ENCODE measurements at places on chromosomes 4 and X.

- DNase-seq, result no peak
Measured at GRCh38 chr4:6278801-6279197, 9.1 kb downstream of the WFS1 start.

GRCh38 chr4:94457692-94458106 is 6.0 kb downstream of the PDLIM5 start:
- DNase-seq, result no peak

DNA sequence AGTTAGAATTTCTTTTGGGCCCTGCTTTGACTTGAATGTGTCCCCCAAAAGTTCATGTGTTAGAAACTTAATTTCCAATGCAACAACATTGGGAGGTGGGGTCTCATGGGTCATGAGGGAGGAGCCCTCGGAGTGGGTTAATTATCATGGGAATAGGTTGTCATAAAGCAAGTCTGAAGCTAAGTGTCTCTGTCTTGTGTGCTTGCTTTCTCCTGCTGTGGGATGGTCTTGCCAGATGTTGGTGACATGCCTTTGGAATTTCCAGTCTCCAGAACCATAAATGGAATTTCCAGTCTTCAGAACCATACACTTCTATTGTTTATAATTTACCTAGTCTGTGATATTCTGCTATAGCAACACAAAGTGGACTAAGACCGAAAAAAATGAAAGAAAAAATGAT is 71.6 kb downstream of the RASL11B start:
- no peak for DNase-seq

DNA sequence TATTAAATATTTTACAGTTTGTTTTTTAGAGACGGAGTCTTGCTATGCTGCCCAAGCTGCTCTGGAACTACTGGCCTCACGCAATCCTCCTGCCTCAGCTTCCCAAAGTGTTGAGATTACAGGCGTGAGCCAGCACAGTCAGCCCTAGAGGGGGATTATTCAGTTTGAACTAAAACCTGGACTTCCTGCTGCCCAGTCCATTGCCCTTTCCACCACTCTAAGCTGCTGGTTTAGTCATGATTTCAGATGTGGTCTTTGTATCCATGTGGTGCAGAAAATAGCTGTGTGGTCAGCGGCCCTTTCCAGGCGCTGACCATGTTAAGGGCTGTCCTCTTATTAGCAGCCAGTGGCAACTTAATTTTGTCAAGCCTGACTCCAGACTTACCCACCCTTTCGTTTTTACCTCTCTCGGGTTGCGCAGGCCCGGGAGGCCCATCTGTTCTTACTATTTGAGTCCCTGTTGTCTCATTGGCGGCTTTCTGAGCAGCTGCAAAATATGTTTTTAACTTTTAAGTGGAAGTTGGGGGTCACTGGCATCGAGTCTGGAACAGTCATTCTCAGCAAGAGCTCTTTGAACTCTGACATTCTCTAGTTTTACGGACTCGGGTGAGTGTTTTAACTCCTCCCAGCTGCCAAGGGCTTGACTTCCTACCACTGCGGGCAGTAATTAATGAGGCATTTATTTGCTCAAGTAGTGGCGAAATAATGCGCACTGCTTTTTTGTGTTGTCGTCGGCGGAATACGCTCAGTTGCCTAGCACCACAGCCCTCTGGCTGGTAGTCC is 773 bp upstream of the VMA21 start:
- DNase-seq, result no peak

- no peak for DNase-seq
Measured at GRCh38 chr4:67393699-67394281, 151.5 kb downstream of the CENPC start.

- no peak for DNase-seq
Measured at GRCh38 chrX:51866210-51866609, 27.2 kb upstream of the MAGED1 start.

GRCh38 chr4:137212601-137213000 is 319.7 kb downstream of the PCDH18 start:
- no peak for DNase-seq

GRCh38 chrX:70445951-70446350 is 1.3 kb downstream of the DLG3 start:
- no peak for DNase-seq

- no peak for DNase-seq
Measured at GRCh38 chrX:150880808-150881165, 17.7 kb downstream of the CD99L2 start.

DNA sequence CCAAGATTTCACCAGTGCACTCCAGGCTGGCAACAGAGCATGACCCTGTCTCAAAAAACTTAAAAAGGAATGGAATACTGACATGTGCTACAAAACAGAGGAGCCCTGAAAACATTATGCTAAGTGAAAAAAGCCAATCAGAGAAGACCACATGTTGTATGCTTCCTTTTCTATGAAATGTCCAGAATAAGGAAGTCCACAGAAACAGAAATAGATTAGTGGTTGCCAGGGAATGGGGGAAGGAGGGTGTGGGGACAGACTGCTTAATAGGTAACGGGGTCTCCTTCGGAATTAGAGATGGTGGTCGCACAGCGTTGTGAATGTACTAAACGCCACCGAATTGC is 30.1 kb upstream of the KIAA0232 start:
- DNase-seq, result no peak

GRCh38 chrX:18945483-18945882 is 38.4 kb downstream of the PHKA2 start:
- DNase-seq, result no peak

- DNase-seq, result no peak
Measured at GRCh38 chr4:119795986-119796578, 167.5 kb upstream of the PDE5A start.

- no peak for DNase-seq
Measured at GRCh38 chr4:122602277-122603142, 18.4 kb downstream of the IL21 start.

DNA sequence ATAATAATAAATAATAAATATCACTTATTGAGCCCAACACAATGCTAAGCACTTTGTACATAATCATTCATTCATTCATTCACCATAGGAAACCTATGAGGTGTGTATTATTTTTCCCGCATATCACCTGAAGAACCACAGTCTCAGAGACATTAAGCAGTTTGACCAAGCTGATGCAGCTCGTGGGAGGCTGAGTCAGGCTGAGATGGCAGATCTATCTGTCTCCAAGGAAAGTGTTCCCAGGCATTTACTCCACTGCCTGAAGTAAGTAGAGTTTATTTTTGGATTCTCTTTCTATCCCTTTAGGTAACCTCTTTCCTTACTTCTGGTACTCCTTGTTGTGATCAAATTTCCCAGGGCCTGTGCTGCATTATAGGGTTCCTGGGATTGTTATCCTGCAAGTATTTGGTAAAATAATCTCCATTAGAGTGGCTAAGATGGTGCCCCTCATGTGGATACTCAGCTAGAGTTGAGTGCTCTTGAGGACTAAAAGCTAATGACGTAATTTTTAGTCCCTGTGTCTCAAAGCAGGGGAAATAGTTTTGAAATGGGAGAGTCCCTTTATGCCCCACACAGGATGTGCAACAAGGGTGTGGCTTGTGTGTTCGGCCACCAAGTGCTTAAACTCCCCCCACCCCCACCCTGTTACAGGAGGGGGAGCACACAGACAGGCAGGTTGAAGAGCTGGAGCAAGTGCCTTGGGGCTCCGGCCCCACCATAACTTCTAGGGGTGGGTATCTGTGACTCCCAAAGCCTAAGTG is 467.0 kb downstream of the STIM2 start:
- no peak for DNase-seq

Data from stimulated activated CD4-positive, alpha-beta T cell treated with anti-CD3 and anti-CD28 coated beads, Interleukin-1b, Interleukin-23, amount 100 ng/mL, for 1 hour (primary cell).